Natural killer cell treated with Interleukin-12 subunit alpha and Interleukin-12 subunit beta and Interleukin-15 and Interleukin-18, amount 100 ng/mL, for 72 hours (primary cell): ENCODE measurements at places on chromosomes 4 and X. TPM values are rescaled to one million over a fixed set of nuclear protein-coding genes. Genes with fewer than 3 reads are reported as not detected.

Gene KLHL34
- total RNA-seq: not detected

Gene RHOH
- total RNA-seq: 140 TPM

GRCh38 chrX:16601885-16602284, 48.1 kb upstream of the S100G start:
- DNase-seq: no peak

Gene TKTL1
- total RNA-seq: 4.1 TPM

- DNase-seq: no peak
These were observed 30.0 kb upstream of the ANXA5 start for GRCh38 chr4:121726642-121727268.

DNA sequence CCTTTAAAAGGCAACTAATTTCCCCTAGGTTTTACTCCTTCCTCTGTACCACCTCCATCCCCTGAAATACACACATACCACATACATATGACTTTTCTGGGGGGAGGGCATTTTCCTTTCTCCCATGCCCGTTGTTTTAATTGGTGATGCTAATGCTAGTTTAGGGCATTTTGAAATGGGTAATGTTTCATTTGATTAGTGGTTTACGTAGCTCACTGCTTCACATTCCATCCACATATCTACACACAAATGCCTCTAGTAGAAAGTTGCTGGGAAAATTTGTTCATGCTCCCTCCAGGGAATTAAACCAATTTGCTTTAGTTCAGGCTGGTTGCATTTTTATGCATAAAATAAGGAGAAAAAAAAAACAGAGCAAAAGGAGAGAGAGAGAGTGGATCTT, 231.2 kb downstream of the FRAS1 start:
- no peak for DNase-seq

Gene COL4A6
- not detected for total RNA-seq

Gene TCEAL7
- total RNA-seq: not detected

- DNase-seq: no peak
These were observed 685 bp upstream of the NDNF start for GRCh38 chr4:121073004-121073435.

Gene ZDHHC15
- total RNA-seq: not detected

- DNase-seq: no peak
These were observed 154.6 kb upstream of the MAGEB2 start for GRCh38 chrX:30060718-30061117.

DNA sequence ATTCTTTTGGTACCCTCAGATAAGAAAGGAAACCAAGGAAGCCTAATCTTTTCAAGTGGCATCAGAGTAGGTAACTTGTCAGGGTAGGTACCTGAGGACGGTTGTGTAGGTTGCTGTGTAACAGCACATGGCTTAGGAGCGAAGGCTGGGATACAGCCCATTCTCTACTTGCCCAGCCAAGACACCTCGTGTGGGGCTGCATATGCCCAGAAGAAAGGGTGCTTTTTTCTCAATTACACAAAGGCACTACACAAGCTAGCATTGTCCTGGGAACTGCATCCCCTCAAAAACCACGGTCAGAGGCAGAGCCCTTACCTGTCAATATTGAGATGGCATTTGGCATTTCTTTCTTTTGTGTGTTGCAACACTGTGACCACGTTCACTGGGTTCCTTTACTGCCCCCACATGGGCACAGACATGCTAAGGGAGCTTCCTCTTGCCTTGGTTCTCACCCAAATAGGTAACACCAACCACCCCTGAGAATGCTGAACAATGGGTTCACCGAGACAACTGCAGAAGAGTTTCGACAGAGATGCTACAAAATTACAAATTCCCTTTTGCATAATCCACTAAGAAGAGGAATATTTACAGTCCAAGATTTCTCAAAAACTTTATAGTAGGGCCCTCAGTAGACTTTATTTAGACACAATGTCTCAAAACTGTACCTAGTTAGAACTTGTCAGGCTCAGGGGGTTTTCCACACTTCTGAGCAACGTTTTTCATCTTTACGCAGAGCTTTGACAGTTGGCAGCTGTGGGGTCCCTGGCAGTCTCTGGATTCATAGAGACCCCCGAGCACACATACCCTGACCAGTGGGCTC, 35.8 kb upstream of the TNIP3 start:
- no peak for DNase-seq

DNA sequence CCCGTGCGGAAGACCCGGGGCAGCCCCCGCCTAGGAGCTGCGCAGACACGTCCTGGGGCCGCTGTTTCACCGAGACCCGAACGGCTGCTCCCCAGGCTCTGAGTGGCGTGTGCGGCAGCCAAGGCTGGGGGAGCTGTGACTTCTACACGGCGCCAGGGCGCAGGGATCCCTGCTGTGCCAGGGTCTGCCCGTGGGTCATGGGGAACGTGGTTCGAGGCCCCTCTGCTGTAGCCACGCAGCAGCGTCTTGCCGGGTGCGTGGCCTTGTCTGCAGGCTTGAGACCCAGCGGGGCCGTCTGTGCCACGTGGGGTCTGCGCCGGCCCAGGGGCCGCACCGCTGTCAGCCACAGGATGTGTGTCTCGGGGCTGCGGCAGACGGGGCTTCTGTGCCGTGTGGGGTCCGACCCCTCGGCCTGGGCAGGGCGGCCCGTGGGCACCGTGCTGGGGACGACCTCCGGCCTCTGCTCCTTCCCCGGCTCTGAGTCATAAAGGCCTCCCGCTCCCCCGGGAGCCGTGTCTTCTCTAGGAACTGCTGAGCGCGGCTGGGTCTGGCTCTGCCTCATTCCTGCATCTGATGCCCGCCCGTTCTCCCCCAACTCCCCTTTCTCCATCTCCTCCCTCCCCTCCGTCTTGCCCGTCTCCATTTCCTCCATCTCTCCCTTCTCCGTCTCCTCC, 12.7 kb upstream of the GTPBP6 start:
- DNase-seq: no peak

Gene GC
- total RNA-seq: not detected

DNA sequence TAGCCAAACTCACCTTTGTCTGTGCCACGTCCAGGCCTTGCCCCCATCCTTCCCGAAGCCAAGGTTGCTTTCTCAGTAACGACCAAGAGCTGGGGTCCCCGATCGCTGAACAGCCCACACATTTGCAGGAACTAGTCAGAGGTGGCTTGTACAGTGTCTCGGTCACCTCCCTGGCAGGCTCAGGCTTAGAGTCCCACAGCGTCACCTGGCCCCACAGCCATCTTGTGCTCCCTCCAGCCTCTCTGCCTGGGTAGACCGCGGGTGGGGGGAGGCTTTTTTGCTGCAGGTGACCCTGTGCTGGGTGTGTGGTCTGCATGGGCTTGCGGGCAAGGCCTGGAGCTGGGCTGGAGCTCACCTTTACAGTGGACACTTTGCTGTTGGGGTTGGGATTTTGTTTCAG, 60.2 kb downstream of the PSAPL1 start:
- no peak for DNase-seq

DNA sequence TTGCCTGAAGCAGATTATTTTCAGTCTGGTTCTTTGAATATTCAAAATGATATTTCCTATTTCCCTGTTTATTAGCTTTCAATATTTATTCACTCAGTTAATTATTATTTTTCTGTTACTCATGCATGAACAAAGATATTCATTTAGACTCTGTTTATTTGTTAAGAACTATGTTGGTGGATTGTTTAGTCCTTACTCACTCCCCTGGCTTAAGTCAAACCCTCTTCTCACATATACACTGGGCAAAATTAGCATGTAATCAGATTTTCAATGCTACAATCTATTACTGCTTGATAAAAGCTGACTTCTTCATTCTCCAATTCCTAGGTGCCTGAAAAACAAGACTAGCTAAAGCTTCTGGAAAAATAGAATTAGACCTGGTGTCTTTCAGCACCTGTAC, 335.8 kb downstream of the FAT4 start:
- DNase-seq: no peak

GRCh38 chrX:124145749-124146148, 184.2 kb downstream of the STAG2 start:
- DNase-seq: no peak

Gene PAGE1
- total RNA-seq: not detected

GRCh38 chr4:73847526-73848182, 5.4 kb upstream of the PF4V1 start:
- no peak for DNase-seq

DNA sequence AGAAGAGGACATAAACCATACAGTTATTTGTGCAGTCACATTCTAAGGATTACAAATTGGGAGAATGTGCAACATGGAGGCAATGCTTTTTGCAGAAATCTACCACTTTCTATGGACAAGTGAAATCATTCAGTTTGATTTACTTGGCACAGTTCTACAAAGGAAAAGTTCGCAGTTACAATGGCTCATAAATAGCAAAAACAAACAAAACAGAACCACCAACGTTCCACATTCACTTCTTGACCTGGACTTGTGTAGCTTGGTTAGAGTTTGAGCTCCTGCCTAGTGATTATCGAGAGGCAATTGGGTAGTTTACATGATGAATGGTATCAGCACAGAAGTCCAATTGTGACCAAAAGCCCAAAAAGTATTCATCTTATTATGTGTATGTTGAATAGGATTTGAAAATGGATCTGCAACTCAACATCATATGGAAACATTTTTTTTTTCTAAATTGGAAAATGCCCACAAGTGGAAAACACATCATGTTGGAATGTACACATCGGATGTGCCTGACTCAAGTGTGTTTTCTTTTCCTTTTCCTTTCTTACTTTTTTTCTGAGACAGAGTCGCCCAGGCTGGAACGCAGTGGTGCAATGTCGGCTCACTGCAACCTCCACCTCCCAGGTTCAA, 123.8 kb downstream of the LUZP4 start:
- DNase-seq: no peak

GRCh38 chrX:78555401-78555980, 103.6 kb downstream of the RTL3 start:
- DNase-seq: no peak

Gene HERC6
- 10.9 TPM for total RNA-seq

GRCh38 chr4:2068198-2068470, 9.0 kb downstream of the NAT8L start:
- DNase-seq: no peak

GRCh38 chrX:65537229-65537628, 2.6 kb upstream of the LAS1L start:
- DNase-seq: no peak

GRCh38 chr4:24805067-24805466, 9.7 kb downstream of the SOD3 start:
- no peak for DNase-seq

- DNase-seq: no peak
These were observed 8.2 kb upstream of the TENT5D start for GRCh38 chrX:80412042-80412441.

Gene ARHGAP4
- 155 TPM for total RNA-seq

Gene CXCL10
- 2.0 TPM for total RNA-seq

Gene L1CAM
- total RNA-seq: 0.74 TPM

Gene AR
- total RNA-seq: not detected

GRCh38 chr4:179509489-179509888, 2067.3 kb upstream of the AGA start:
- DNase-seq: no peak

DNA sequence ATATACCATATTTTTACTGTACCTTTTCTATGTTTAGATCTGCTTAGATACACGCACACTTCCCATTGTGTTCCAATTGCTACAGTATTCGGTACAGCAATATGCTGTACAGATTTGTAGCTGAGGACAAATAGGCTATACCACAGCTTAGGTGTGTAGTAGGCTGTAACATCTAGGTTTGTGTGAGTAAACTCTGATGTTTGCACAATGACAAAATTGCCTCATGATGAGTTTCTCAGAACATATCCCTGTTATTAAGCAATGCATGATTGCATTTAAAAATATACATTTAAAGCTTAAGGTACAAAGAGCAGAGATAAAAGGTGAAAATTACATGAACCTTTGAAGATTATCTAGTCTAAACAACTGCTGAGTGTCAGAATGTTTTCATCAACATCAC, 181.7 kb downstream of the ADGRA3 start:
- DNase-seq: no peak

DNA sequence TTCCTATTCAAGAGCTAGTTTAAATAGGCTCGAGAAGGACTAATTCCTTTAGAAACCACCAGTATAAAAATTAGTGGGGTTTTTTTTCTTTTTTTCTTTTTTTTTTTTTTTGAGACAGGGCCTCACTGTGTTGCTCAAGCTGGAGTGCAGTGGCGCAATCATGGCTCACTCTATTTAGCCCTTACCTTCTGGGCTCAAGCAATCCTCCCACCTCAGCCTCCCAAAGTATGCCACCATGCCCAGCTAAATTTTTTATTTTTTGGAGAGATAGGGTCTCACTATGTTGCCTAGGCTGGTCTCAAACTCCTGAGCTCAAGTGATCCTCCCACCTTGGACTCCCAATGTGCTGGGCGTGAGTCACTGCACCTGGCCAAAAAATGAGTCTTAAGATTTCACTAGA, 52.8 kb downstream of the APOO start:
- no peak for DNase-seq

DNA sequence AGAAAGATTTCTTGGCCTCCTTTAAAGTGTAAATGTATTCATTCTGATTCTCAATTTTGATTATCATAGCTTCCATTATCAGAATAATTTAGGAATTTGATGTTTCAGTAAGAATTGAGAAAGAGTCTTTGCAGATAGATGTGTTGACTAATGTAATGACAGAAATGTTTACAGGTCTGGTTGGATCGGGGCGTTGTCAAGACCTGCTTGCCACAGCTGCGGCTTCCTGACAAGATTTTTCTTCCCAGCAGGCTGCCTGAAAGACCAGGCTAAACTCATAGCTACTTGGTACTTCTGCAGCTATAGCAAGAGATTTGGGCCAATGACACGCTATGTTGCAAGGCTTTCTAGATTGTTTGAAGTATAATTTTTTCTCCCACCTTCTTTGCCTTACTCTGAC, 91.5 kb upstream of the ANKRD50 start:
- no peak for DNase-seq

DNA sequence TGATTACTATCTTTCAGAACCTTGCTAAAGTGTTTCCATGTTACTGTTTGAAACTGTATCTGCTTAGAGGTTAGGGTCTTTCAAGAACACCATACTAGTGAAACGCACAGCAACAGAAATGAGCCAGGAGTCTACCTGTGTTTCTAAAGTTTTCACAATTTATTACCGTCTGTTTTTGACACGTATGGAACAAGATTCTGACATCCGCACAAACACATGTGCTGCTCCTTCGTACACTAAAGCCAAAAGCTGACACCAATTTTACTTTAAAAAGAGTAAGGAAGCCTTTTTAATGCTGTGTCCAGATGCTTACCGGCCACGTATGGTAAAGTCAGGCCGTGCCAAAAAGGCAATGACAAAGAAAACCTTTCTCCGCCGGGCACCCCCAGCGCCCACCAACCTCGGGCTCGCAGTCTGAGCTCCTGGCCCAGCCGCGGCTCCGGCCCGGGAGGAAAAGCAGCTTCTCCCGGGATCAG, 532 bp downstream of the RPS4X start:
- no peak for DNase-seq

GRCh38 chr4:84492290-84492689, 6.8 kb downstream of the NKX6-1 start:
- DNase-seq: no peak

GRCh38 chrX:48975541-48975940, 3.9 kb upstream of the KCND1 start:
- DNase-seq: no peak

- DNase-seq: no peak
These were observed 1.4 kb downstream of the PAQR3 start for GRCh38 chr4:78937837-78938236.

Gene CCSER1
- total RNA-seq: 0.17 TPM

Gene CPLX1
- not detected for total RNA-seq
